RWPE2 (cell line): ENCODE measurements at places on chromosomes 11 and 22.

DNA sequence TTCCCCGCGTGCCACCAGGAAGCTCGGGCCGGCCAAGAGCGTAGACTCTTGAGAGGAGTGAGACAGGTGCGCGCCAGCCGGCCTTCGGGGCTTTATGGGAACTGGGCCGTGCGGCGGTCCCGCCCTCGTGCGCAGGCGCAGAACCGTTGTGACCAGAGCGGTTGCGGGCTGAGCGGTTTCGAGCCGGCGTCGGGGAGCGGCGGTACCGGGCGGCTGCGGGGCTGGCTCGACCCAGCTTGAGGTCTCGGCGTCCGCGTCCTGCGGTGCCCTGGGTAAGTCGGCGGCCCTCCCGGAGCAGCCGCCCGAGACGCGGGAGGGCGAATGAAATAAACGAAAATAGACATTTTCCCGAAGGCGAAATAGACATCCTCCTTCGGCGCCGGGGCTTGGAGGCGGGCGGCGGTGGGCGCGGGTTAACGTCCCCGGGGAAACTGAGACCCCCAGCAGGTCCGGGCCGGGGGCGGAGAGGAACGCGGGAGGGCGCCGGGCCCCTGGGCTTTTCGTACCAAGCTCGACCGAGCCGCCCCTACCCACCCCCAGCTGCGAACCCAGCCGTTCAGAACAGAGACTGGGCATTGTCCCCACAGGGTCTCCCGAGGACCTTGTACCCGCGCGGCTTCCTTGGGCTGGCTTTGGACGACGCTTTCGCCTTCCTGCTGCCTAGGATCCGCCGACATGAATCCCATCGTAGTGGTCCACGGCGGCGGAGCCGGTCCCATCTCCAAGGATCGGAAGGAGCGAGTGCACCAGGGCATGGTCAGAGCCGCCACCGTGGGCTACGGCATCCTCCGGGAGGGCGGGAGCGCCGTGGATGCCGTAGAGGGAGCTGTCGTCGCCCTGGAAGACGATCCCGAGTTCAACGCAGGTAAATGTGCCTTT lies at the start of gene ASRGL1:
TSS of gene ASRGL1 (plus strand) at position 146 of the 879 bp plus-strand sequence. CDS start at position 676, 530 bp downstream.
- peak; percentile 72 for DNase-seq
- H3K27me3 ChIP-seq, result peaks cover 12% of the 10 kb centered on the region
- H3K27ac ChIP-seq, result no peak within 1 kb of the TSS
- H3K4me1 ChIP-seq, result no peaks in the 10 kb centered on the region
- H3K36me3 ChIP-seq, result no peaks in the 10 kb centered on the region

DNA sequence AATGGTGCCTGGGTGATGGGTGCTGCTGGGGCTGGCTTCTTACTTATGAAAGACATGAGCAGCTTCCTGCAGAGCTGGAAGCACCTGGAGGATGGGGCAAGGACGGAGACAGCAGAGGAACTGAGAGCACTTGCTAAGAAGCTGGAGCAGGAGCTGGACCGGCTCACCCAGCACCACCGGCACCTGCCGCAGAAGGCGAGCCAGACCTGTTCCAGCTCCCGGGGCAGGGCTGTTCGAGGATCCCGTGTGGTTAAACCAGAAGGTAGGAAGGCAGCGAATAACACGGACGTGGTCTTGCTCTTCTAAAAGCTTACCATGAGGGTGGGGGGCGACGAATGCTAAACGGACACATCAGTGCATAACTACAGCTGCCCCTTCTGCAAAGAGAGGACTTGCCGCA lies 9.3 kb downstream of the APOL5 start:
- DNase-seq, result no peak
- H3K27me3 ChIP-seq, result no peaks in the 10 kb centered on the region
- H3K4me1 ChIP-seq, result no peaks in the 10 kb centered on the region

GRCh38 chr22:28600546-28601143 lies 79.0 kb downstream of the TTC28 start:
- no peak for DNase-seq
- no peak overlapping the region for H3K27ac ChIP-seq
- no peak overlapping the region for H3K4me3 ChIP-seq
- no peaks in the 10 kb centered on the region for H3K27me3 ChIP-seq

GRCh38 chr22:26342745-26343410 lies 86.2 kb upstream of the ASPHD2 start:
- no peaks in the 10 kb centered on the region for H3K36me3 ChIP-seq
- H3K27ac ChIP-seq, result no peak overlapping the region
- H3K27me3 ChIP-seq, result peaks cover 19% of the 10 kb centered on the region

DNA sequence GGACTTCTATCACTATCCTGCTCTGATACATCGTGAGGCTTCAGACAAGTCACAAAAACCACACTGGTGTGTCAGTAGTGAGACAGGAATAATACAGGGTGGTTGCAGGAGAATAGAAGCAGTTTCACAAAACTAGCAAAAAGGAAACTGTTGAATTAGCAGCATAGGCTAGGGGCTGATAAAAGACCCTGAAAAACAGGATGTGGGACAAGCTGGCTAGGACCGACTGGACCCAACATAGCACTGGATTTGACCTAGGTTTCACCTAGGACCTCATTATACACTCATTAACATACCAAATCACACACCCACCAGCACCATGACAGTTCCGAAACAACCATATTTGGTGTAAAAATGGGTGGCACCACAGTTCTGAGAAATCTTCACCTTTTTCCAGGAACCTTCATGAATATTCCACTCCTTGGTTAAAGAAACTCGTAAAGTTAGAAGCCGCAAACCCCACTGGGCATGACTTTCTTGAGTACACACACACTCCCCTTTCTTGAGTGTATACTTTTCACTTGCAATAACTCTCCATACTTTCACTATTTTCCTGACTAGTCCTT lies 76.2 kb downstream of the SLC1A2 start:
- no peaks in the 10 kb centered on the region for H3K27me3 ChIP-seq
- H3K4me3 ChIP-seq, result no peak overlapping the region
- no peak for DNase-seq
- peaks cover 8% of the 10 kb centered on the region for H3K4me1 ChIP-seq
- H3K27ac ChIP-seq, result no peak overlapping the region

- no peak overlapping the region for H3K27ac ChIP-seq
- H3K27me3 ChIP-seq, result no peaks in the 10 kb centered on the region
- no peaks in the 10 kb centered on the region for H3K36me3 ChIP-seq
- H3K4me3 ChIP-seq, result no peak overlapping the region
- no peaks in the 10 kb centered on the region for H3K4me1 ChIP-seq
- no peak for DNase-seq
Measured at GRCh38 chr22:37146051-37146385, 3.7 kb downstream of the IL2RB start.

GRCh38 chr11:45343444-45343843 lies 57.3 kb upstream of the SYT13 start:
- no peak for DNase-seq
- no peak overlapping the region for H3K27ac ChIP-seq
- no peaks in the 10 kb centered on the region for H3K4me1 ChIP-seq
- H3K4me3 ChIP-seq, result no peak overlapping the region
- H3K27me3 ChIP-seq, result peaks cover 31% of the 10 kb centered on the region

DNA sequence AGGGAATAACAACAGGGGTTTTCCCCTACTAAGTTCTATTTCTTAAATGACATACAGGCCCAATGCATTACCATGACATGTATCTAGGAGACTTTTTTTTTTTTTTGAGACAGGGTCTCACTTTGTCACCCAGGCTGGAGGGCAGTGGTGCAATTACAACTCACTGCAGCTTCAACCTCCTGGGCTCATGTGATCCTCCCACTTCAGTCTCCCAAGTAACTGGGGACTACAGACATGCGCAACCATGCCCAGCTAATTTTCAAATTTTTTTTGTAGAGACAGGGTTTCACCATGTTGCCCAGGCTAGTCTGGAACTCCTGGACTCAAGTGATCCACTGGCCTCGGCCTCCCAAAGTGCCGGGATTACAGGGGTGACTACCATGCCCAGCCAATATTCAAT lies 7.5 kb downstream of the CPSF7 start:
- no peaks in the 10 kb centered on the region for H3K4me1 ChIP-seq
- no peak overlapping the region for H3K27ac ChIP-seq
- H3K27me3 ChIP-seq, result no peaks in the 10 kb centered on the region
